ENCODE measurements at places on chromosomes 2 and 18.

- peak; percentile 63 for DNase-seq
Observed at GRCh38 chr18:76875390-76876325, 53.3 kb downstream of the ZNF236 start.

- no peak for DNase-seq
Observed at GRCh38 chr2:68375582-68375981, 10.5 kb downstream of the PLEK start.

GRCh38 chr2:241929551-241930490 is 60.3 kb downstream of the RTP5 start:
- no peak for DNase-seq

DNA sequence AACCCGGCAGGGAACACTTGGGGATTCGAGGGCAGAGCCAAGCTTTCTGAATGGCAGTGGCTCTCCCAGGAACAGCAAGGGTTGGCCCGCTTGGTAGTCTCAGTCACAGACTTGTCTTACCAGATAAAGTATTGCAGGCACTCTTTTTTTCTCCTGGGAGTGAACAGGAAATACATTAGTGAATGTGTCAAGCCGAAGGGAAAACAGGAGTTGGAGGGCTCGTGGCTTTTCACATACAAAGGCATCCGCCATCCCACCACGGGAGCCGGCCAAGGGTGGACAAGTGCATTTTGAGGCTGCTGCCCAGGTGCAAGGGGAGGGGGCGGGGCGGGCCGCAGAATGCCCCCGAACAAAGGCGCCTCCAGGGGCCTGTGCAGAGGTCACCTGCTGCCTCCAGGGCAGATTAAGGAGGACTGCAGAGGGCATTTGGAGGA is 163.3 kb upstream of the SIX3 start:
- DNase-seq, result no peak

- DNase-seq, result no peak
Observed at GRCh38 chr2:30441023-30441422, 6.0 kb upstream of the LCLAT1 start.

DNA sequence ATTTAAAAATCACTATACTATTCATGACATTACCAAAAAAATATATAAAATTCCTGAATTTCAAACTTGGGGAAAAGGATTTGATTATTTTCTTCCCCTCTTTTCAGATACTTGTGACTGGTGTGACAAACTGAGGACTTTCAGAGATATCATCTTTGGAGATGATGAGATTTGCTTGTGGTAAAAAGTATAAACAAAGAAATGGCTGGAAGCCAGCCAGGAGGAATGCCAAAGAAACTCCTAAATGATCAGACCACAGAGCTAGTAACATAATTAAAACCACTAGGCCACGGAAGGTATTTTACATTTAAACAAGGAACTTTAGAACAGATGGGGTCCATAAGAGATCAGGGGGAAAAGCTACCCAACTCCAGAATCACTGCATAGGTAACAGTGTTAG is 58.7 kb downstream of the PIGN start:
- no peak for DNase-seq
